Activated CD8-positive, alpha-beta T cell treated with anti-CD3 and anti-CD28 coated beads for 36 hours (primary cell): ENCODE measurements at places on chromosomes 4 and X.

GRCh38 chrX:119686087-119686691 lies 6.8 kb downstream of the SEPTIN6 start:
- peak; percentile 34 for DNase-seq

DNA sequence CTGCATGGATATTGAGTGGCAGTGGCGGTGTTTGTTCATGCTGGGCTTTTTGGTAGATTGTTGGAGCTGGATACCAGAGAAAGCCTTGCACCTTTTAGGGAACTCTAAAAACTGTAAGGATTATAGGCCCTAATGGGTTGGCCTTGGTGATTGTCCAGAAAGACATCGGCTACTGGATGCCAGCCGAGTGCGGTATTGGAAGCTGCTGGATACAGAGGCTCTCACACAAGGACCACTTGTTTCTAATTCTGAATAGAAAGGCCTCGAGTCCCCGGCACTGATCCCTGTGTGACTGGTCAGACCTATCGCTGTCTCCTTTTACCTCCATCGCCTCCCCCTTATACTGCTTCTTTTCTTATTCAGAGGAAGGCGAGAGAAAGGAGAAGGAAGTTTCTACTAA lies 27.3 kb upstream of the SCOC start:
- no peak for DNase-seq

DNA sequence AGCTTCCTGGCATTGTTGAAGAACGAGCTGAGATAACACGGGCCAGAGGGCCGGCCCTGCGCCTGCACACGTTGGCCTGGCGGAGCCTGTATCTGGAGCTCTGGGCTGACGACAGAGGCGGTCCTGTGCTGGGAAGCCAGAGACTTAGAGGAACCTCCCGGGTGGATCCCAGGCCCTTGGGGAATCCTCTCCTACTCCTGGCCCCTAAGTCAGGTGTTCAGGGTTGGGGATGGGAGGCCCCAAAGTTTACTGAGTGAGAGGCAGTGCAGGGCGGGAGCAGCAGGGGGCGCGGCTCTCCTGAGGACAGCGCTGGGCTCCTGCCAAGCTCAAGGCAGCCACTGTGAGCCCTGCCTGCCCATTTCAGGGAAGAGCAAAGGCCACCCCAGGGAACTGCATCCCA lies 2.5 kb upstream of the HTRA3 start:
- peak; percentile 69 for DNase-seq

DNA sequence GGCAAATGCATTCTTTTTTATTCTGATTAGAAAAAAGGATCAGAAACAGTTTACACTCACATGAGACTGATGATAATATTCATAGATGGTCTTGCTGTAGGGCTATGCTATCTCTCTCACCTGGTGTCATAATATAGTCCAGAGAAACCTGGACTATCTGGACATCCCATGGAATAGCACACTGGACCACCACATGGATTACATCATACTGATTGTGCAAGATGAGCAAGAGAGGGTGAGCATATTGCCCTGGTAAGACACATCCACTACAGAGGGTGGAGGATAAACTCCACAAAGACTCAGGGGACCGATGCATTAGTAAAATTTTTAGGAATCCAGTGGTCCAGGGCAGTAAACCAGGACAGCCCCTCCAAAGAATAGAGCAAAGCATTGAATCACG lies 8.2 kb downstream of the SYN1 start:
- DNase-seq, result no peak

- no peak for DNase-seq
Measured at GRCh38 chrX:111282991-111283390, 12.7 kb upstream of the CAPN6 start.

DNA sequence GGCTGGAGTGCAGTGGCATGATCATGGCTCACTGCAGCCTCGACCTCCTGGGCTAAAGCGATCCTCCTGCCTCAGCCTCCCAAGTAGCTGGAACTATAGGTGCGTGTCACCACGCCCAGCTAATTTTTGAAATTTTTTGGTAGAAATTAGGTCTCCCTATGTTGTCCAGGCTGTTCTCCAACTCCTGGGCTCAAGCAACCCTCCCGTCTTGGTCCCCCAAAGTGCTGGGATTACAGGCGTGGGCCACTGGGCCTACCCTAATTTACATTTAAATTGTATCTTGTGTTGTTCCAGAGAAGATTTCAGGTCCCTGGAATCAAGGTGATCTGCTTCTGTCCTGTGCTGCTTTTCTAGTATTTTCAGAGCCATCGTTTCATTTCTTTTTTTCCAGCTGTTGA lies 1.2 kb upstream of the LRPAP1 start:
- no peak for DNase-seq

DNA sequence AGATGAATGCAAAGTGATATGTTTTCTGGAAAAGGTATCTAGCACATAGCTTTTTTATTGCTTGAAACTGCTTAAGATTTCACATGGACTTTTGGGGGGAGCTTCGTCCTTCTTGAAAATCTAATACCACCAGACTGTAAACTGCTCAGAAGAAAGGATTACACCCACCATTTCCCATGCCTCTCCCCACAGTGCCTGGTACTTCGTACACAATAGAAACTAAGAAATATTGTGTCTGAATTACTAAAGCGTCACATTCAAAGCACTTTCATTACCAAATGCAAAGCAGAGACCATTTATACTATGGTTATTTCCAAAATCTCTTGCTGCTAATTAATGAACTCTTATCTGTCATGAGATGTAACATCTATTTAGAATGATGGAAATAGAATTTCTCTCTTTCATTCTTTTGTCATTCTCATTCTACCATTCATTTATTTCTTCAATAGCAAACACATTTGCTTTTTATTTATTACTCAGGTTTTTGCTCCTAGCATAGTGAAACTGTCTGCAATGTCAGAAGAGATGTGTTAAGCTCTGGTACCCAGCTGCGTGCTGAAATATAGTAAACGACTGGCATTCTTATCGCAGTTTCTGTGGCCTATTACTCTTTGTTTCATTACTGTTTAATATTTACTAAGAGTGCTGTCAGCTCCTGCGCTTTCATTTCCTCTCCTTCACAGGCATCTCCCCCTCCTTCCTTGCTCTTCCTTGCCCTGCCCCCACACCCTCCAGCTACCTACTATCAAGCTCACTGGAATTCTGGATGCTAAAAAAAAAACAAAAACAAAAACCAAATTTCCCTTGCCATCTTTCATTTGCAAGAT lies 51.4 kb upstream of the RAPGEF2 start:
- no peak for DNase-seq

- DNase-seq, result no peak
Measured at GRCh38 chrX:96147681-96148080, 537.0 kb upstream of the DIAPH2 start.

DNA sequence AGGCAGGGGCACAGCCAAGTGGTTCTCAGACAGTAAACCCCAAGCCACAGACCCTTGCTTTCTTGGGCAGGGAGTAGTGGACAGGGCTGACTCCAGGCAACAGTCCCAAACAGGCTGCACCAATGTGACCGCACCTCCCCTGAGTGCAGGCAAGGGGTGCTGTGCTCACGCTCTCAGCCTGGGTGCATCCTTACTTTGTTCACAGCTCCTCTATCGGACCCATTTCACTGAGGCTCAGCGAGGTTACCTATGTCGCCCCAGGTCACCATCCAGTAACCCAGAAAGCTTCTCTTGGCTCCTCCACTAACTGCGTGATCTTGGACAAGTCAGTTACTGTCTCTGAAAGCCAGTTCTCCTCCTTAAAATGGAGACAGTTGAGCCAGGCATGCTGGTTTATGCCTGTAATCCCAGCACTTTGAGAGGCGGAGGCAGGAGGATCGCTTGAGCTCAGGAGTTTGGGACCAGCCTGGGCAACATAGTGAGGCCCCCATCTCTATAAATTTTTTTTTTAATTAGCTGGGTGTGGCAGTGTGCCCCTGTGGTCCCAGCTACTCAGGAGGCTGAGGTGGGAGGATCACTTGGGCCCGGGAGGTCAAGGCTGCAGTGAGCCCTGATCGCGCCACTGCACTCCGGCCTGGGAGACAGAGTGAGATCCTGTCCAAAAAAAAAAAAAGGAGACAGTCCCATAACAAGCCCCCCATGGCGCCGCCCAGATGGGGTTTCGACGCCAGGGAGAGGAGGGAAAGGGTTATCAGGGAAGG lies 823 bp upstream of the MAN2B2 start:
- peak; percentile 26 for DNase-seq

- peak; percentile 83 for DNase-seq
Measured at GRCh38 chrX:71098302-71098701, 2.7 kb downstream of the FOXO4 start.

GRCh38 chrX:37875675-37876074 lies 28.3 kb upstream of the DYNLT3 start:
- DNase-seq, result no peak

- DNase-seq, result no peak
Measured at GRCh38 chr4:93221771-93222170, 606.8 kb upstream of the ATOH1 start.

GRCh38 chr4:151049430-151049884 lies 34.4 kb upstream of the LRBA start:
- no peak for DNase-seq

DNA sequence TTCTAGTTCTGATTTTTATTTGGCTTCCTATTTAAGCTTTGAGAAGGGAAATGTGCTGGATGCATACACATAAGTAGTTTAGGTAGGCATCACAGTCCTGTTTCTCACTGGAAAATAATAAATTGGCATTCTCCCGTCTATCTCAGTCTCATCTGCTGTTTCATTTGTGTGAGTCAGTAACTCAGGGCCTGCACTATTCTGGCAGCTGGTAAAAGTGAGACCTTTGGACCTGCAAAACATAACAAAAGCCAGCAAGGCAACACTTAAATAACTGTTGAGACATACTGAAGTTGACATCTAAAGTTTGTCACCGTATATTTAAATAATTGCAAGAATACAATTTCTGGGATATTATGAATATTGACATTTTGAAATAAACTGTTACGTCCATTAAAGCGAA lies 8.6 kb upstream of the UBQLN2 start:
- DNase-seq, result no peak

GRCh38 chrX:46561824-46562657 lies 11.5 kb upstream of the CHST7 start:
- DNase-seq, result peak; percentile 48

- no peak for DNase-seq
Measured at GRCh38 chr4:47334652-47335051, 128.8 kb downstream of the COMMD8 start.

DNA sequence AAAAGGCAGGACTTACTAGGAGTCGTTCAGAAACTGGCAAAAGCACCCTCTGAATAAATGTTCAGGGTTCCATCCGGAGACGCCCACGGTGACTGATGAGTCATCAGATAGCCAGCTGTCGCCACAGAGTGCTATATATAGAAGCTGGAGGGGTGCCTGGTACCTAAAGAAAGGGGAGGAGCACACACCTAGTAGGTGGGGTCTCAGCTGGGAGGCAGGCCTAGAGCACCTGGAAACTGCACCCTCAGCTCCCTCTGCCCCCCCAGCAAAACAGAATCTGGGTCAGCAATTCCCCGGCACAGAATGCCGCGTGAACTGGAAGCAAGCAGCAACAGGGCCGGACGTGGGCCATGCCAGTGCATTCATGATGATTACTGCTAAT lies 242.0 kb downstream of the BCOR start:
- DNase-seq, result peak; percentile 93

DNA sequence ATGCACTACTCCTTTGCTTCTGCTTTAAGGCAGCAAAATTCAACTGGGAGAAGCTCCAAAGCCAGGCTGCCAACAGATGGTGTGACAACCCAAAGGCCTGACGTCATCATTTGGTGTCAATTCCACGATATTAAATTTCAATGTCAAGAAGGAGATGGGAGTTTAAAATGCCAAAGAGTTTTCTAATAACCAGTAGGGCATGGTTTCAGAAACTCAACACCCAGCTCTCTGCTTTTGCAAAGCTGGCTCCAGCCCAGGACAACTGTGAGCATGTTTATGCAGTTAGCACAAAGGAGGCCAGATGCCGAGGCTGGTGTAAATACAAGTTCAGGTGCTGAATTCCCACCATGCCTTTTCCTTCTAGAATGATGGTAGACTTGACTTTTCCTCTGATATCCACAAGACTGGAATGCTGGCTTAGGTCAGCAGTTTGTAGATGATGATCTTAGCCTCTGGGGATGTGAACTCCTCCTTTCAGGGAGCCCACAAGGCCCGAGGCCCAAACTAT lies 67.3 kb downstream of the AFAP1 start:
- no peak for DNase-seq

DNA sequence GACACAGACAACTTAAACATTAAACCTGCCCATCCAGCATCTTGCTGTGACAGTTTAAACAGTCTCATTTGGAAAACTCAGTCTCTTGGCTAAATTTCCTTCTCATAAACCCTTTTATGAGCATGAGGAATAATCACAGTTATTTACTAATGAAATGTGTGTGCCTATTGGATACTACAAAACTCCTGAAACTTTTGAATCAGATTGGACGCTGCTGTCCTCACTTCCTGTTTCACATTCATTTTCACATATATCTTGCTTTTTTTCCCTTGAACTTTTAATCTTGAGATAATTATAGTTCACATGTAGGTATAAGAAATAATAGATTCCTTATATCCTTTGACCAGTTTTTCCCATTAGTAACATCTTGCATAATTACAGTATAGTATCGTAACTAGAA lies 111.7 kb downstream of the CDKL5 start:
- DNase-seq, result no peak

GRCh38 chr4:82968972-82969371 lies 41.7 kb downstream of the LIN54 start:
- DNase-seq, result no peak

DNA sequence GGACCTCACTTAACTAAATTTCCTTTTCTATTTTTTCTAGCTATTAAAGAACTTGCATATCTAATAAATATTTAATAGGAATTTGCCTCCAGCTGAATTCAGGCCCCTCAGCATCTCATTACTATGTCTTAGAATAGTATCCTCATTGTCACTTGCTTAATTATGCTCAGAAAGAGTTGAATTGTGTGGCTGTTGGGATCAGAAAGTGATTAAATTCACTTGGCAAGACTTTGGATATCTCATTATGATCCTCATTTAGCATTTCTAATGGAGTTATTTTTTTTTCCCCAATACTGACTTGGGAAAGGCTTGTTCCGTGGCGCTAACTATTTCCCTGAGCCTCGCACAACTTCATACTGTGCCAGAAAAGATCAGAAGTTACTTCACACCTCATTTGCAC lies 158.8 kb downstream of the IDS start:
- DNase-seq, result no peak

DNA sequence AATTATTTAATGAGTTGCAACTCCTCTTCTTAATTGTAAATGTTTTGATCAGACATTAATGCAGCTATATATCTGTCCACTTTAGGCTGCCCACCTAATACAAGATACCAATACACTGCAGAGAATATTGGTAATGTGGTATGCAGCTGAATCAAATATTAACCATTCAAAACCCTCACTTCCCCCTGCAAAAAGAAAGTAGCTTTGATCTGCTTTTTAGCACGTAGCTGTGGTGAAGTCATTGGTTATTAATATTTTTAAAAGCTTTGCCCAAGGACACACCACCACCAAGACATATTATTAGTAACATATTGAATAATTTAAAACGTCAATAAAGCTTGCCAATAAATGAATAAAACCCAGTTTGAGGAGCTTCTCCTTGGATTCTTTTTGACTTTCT lies 28.6 kb upstream of the CYP2U1 start:
- DNase-seq, result no peak

DNA sequence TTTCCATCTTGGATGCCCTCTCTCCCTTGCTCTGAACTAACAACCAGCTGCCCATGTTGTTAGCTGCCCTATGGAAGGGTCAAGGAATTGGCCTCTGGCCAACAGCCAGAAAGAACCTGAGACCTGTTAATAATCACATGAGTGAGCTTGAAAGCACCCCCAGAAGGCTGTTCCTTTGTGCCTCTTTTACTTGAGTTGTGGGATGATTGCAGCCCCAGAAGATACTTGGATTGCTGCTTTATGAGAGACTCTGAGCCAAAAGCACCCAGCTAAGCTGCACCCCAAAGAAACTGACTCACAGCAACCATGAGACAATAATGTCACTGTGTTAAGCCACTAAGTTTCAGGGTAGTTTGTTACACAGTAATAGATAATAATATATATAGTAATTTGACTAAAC lies 73.3 kb downstream of the FRYL start:
- peak; percentile 12 for DNase-seq
